ENCODE measurements at places on chromosomes 11 and 22.

DNA sequence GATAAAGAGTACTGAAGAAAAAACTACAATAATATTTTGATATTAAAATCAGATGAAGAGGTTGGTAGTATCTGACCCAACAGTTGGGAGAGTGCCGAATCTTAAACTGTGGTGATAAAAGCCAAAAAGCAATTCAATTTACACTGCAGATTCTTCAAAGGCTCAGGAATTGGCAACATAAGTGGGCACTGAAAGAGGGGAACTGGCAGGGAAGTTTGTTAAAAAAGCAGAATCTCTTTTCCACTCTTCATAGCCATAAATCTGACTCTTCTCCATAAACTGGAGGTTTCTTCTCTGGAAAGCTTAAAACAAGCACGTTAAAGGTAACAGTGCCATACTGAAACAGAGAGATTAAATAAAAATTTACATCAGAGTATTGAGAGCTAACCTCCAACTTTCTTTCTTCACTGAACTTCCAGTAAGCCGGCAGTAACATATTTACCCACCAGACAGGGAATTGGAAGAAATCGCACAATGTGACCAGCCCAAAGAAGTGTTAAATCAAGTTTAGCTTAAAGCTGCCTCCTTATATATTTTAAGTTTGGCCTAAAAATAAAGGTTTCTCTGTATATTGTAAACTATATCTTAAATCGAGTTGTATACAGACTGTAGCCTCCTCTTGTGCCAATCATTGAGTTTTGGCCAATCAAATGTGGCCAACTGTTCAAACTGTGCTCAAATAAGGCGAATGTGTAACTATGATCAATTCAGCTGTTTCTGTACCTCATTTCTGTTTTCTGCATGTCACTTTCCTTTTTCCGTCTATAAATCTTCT lies 358.3 kb downstream of the NXPE2 start:
- DNase-seq, result no peak

DNA sequence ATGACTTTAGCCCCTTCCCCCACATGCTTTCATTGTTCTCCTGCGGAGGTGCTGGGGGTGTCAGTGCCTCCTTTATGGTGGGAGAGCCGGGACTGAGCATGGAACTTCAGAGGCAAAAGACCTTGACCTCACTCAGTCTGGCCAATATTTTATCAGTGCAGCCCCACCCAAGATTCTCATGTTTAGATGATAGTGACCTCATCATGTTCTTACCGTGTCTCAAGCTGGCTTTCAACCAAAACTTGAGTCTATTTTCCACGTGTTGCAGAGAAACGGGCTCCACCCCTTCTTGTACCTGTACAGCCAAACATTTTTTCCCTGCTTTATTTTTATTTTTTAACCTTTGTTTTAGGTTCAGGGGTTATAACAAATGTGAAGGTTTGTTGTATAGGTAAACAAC lies 47.7 kb upstream of the NECTIN1 start:
- DNase-seq, result no peak

GRCh38 chr11:75028321-75028720 lies 39.6 kb downstream of the NEU3 start:
- DNase-seq, result no peak

GRCh38 chr11:47460571-47461235 lies 11.8 kb upstream of the RAPSN start:
- no peak for DNase-seq

- no peak for DNase-seq
These were observed 6.1 kb downstream of the OTOG start for GRCh38 chr11:17553249-17553546.

- DNase-seq, result peak; percentile 85
These were observed at the start of gene PNPLA3 for GRCh38 chr22:43923631-43924464. PNPLA3 (plus strand) TSS chr22:43923805; CDS start chr22:43923912, 107 bp downstream.

GRCh38 chr22:37237371-37238268 lies 6.4 kb downstream of the RAC2 start:
- peak; percentile 45 for DNase-seq

GRCh38 chr11:95884376-95884775 lies 39.5 kb downstream of the MTMR2 start:
- DNase-seq, result no peak

- no peak for DNase-seq
These were observed 3.3 kb upstream of the PPARA start for GRCh38 chr22:46147061-46147460.

DNA sequence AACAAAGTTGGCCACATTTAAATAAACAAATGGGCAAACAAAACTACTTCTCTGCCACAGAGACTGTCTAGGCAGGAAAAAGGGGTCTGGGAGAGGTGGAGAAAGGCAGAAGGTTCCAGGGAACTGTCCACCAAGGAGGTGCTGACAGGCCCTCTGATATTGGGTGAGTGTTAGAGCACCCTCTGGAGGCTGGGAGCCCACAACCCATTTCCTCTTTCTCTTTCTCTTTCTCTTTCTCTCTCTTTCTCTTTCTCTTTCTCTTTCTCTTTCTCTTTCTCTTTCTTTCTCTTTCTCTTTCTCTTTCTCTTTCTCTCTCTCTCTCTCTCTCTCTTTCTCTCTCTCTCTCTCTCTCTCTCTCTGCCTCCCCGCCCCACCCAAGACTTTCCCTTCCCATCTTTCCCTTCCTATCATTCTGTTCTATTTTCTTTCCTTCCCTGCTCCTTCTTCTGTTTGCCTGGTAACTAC lies 912.8 kb downstream of the DLG2 start:
- peak; percentile 17 for DNase-seq

GRCh38 chr11:64025205-64025604 lies 10.5 kb upstream of the FLRT1 start:
- no peak for DNase-seq

DNA sequence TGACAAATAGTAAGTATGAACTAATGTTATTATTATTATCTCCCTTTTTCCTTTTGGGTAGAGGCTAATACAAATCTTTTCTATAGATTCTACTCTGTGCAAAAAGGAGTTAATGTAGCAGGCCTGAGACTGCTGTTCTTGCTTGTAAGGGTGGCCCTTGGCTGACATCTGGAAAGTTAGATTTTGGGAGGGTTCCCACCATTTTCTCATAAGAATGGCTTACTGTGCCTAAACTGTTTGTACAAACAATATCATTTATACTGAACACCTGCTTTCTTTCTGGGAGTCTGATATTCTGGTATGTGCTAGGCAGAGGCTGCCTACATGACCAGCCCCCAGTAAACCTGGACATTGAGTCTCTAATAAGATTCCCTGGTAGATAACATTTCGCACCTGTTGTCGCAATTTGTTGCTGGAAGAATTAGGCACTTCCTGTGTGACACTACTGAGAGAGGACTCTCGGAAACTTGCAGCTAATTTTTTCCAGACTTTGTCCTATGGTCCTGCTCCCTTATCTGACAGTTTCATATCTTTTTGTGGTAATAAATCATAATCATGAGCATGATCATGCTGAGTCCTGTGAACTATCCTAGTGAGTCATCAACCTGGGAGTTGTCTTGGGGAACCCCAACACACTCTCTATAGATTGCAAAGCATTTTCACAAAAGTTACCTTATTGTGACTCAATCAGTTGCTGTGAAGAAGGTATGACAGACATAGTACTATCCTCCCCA lies 257.7 kb upstream of the CCDC90B start:
- DNase-seq, result no peak

DNA sequence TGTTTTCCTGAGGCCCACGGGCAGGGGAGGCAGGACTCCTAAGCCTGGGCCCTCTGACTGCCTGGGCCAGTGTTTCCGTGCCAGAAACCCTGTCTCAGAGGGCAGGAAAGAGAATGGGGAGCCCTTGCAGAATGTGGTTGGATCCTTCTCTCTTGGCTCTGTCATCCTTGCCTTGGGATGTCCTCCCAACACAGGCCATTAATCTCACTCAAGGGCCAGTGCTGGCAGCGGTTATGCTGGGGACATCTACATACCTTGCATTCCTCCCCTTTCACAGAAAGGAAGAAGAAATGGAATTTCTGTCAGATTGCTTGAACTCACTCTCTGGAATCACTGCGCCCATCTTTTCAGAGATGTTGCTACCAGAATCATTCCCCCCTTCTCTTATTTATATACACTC lies 296.9 kb downstream of the KIRREL3 start:
- no peak for DNase-seq

DNA sequence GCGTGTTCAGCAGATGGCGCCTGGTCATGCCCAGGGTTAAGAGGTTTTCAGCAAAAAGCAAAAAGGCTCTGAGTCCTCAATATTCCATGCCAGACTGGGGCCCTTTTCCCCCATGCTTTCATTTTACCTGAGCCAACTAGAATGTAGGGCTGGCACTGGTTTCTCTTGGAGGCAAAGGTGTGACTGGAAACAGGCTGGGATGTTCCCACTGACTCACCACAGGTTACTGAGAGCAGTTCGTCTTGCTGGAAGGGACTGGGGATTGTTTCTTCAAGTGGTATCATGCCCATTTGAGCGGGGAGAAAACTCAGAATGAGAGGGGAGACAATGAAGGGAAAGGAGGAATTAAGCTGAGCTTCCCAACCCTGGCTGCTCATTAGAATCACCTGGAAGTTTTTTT lies 243.9 kb downstream of the TENM4 start:
- no peak for DNase-seq

DNA sequence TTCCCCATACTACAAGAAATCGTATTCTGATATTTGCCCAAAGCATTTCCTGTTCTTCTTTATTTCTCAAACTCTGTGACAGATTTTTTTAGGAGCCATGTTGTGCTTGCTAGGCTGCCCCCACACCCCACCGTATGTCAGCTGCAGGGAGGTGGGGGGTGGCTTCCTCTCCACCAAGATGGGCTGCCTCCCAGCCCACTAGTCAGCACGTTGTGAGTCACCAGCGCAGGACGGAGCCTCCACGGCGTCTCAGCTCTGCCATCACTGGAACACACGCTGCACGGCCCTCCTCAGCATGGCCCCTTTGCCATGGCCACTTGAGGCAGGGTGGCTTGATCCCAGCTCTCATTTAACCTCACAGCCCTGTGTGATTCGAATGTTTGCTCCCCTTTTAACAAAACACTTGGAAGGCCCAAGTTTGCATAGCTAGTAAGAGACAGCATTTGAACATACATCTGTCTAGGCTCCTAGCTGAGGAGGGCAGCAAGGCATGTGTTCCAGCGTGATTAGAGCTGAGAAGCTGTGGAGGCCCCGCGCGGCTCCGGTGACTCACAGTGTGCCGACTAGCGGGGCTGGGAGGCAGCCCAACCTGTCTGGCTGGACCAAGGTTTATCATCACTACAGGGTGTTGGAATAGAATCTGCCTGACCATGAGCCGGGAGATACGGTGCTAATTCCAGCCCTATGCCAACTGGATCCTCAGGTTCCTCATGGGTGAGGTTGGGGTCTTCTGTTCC lies 180.7 kb upstream of the NCAM1 start:
- no peak for DNase-seq

DNA sequence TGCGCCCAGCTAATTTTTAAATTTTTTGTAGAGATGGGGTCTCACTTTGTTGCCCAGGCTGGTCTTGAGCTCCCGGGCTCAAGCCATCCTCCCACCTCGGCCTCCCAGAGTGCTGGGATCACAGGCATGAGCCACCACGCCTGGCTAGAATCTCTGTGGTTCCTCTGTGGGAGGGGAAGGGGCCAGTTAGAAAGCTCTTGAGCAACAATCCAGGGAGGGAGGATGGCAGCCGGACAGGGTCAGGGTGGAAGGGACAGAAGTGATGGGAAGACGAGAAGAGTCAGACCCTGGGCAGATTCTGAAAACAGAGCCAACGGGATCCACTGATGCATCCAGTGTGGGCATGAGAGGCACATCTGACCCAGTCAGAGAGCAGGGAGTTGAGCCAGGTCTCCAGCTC lies 38.9 kb upstream of the MN1 start:
- no peak for DNase-seq

GRCh38 chr11:129324533-129325175 lies 51.0 kb upstream of the BARX2 start:
- DNase-seq, result no peak

- DNase-seq, result no peak
These were observed 547 bp downstream of the TUBA8 start for GRCh38 chr22:18110954-18111758.

GRCh38 chr22:20154602-20155187 lies 3.8 kb upstream of the CCDC188 start:
- DNase-seq, result no peak

- peak; percentile 77 for DNase-seq
These were observed 15.4 kb downstream of the ARFGAP2 start for GRCh38 chr11:47161134-47161854.

DNA sequence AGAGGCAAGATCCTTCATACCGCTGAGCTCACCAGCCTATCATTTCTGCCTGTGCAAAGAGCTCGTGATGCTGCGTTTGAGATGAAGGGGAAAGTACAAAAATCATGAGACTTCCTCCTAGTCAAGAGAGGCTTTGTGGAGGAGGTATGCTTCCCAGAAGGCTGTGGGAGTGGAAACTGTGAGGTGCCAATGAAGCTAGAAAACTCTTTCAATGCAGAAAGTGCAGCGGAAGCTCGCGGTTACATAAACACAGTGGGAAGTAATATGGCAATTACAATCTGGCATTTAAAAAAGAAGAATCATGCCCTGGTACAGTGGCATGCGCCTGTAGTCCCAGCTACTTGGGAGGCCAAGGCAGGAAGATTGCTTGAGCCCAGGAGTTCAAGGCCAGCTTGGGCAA lies 134.8 kb downstream of the EHF start:
- DNase-seq, result no peak

DNA sequence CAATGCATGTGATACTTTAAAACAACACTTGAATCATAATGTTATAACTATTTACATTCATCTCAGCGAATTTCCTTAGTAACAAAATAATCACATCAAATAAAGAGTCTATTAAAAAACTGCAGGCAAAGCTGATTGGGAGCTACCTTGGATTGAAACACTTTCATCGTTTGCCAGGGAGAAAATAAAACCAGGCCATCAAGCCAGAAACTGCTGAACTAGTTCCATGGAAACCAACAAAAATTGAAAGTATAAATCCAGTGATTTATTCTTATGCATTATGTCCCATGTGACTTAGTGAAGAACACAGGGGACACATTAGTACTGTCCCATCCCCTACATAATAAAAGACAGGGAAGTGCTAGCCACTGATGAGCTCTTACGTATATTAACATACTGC lies 21.7 kb downstream of the SLC35F2 start:
- DNase-seq, result no peak

- no peak for DNase-seq
These were observed 18.5 kb downstream of the CLDN5 start for GRCh38 chr22:19505735-19506126.

GRCh38 chr11:121268581-121268980 lies 24.0 kb upstream of the SC5D start:
- DNase-seq, result no peak

GRCh38 chr22:40314041-40314440 lies 32.3 kb upstream of the ADSL start:
- DNase-seq, result no peak

GRCh38 chr22:32932176-32932575 lies 126.0 kb downstream of the SYN3 start:
- DNase-seq, result no peak

GRCh38 chr22:24147666-24148065 lies 33.6 kb upstream of the SUSD2 start:
- DNase-seq, result no peak

DNA sequence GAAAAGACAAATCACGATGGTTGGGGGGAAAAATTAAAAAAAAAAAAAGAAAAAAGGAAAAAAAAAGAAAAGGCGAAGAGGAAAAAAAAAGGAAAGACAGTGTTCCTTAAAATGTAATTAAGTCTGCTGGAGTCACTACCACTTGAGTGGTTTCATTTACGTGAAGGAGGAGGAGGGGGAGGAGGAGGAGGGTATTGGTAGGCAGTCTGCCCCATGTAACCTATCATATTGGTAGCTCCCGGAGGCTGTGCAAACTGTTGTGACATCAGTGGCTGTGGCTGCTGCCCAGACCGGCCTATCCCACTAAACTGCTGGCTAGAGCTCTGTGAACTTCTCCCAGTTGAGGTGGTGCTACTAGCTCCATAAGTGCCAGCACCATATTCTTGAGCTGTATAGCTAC lies 17.9 kb downstream of the KDELR3 start:
- DNase-seq, result no peak

Measured in activated T-cell treated with anti-CD3 and anti-CD28 coated beads, Interleukin-2, amount 50 U/mL, for 48 hours (primary cell).